Activated naive CD4-positive, alpha-beta T cell treated with anti-CD3 and anti-CD28 coated beads, Interleukin-2, amount 10 ng/mL, durations not matched to agents 5 hours and 36 hours (primary cell): ENCODE measurements at places on chromosomes 2 and 18. TPM values are rescaled to one million over a fixed set of nuclear protein-coding genes. Genes with fewer than 3 reads are reported as not detected.

Gene GALNT13
- total RNA-seq: 0.43 TPM

Gene LIMS4
- total RNA-seq: 1.6 TPM

Gene GATA6
- not detected for total RNA-seq

Gene DUSP11
- total RNA-seq: 30.1 TPM

Gene PSTPIP2
- 12.8 TPM for total RNA-seq

Gene CCDC85A
- not detected for total RNA-seq

Gene NEU2
- total RNA-seq: not detected

Gene KRCC1
- total RNA-seq: 25.0 TPM

Gene HOXD8
- not detected for total RNA-seq

Gene SP140
- total RNA-seq: 86.4 TPM

Gene REG1B
- not detected for total RNA-seq

Gene ALK
- total RNA-seq: not detected

Gene NPHP1
- not detected for total RNA-seq

Gene ACOXL
- not detected for total RNA-seq

Gene RUFY4
- 0.36 TPM for total RNA-seq

Gene RNF138
- total RNA-seq: 65.5 TPM

Gene WNT6
- not detected for total RNA-seq

Gene EMILIN2
- total RNA-seq: 38.3 TPM
